ENCODE measurements at places on chromosomes 6 and 20.

GRCh38 chr20:19269737-19270340, 57.4 kb downstream of the SLC24A3 start:
- DNase-seq = no peak

GRCh38 chr6:52511572-52512151, 65.2 kb downstream of the TRAM2 start:
- no peak for DNase-seq

DNA sequence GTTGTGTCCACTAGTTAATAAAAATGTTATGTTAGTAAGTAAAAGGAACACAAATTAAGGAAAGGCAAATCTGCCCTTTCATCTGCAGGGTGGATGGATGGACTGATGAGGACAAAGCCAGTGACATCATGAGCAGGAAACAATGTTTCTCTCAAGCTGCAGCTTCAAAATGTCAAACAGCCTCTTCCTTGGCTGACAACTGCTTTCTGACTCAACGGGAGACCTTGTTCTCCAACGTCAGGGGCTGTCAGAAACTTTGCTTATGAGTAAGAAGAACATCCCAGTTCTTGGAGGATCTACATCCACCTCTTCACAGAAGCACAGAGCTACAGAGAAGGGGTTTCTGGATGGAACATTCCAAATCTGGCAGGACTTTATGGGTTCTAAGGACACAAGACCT, 6.0 kb downstream of the CST2 start:
- DNase-seq = no peak

- DNase-seq = no peak
Observed at GRCh38 chr6:153840039-153840850, 198.8 kb upstream of the OPRM1 start.

GRCh38 chr20:1959156-1959555, 34.7 kb downstream of the PDYN start:
- no peak for DNase-seq

DNA sequence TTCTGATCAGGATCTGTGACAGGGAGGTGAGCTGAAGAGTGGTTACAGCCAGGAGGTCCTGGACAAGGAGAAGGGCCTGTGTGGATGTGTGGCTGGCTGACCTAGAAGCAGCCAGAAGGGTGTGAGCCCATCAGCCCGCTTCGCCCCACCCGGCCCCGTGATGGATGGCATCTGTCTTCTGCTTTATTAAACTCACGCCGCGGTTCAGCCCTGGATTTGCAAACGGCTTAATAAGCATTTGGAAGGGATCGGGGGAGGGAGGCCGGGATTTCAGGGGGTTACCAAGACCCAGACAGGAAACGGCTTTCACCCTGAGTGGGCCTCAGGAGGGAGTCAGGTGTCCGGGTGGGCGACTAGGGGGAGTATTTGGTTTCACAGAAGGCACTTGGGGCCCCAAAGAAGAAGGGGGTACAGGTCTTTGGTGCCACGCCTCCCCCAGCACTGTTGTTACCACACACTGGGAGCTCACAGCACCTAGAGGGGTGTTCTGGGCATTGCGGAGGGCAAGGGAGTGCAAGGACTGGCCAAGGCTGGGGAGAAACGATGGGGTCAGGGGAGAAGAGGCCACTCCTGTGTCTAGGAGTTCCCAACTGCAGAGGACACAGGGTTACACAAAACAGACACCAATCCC, 53.8 kb upstream of the FOXP4 start:
- no peak for DNase-seq

GRCh38 chr6:75374961-75375400, 90.4 kb upstream of the TMEM30A start:
- no peak for DNase-seq

DNA sequence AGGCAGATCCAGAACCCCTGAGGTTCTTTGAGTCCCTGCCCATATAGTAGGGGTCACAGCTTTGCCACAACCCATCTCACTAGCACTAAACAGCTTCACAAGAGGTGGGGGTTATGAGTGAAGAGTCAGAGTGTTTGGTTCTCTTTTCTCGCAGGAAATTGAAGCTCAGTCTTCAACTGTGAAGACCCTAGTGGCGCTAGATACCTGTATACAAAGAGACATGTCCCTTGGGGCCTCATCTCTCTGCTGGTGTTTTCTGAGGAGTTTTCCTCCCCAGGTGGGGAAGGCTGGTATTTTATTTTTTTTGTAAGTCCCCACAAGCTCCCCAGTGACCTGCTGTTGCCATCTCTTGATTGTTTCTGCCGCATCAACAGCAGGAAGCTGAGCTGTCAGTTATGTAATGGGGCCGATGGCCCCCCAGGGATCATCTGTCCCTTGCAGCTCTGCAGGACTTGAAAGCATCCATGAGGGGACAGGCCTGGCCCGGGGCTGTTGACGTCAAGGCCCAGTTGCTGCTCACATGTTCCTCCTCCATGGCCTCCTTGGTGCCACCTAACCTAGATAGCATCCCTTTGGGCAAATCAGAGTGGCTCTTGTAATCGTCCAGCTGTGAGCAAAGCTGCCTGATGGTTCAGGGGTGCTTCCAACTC, 23.1 kb downstream of the STK35 start:
- no peak for DNase-seq

DNA sequence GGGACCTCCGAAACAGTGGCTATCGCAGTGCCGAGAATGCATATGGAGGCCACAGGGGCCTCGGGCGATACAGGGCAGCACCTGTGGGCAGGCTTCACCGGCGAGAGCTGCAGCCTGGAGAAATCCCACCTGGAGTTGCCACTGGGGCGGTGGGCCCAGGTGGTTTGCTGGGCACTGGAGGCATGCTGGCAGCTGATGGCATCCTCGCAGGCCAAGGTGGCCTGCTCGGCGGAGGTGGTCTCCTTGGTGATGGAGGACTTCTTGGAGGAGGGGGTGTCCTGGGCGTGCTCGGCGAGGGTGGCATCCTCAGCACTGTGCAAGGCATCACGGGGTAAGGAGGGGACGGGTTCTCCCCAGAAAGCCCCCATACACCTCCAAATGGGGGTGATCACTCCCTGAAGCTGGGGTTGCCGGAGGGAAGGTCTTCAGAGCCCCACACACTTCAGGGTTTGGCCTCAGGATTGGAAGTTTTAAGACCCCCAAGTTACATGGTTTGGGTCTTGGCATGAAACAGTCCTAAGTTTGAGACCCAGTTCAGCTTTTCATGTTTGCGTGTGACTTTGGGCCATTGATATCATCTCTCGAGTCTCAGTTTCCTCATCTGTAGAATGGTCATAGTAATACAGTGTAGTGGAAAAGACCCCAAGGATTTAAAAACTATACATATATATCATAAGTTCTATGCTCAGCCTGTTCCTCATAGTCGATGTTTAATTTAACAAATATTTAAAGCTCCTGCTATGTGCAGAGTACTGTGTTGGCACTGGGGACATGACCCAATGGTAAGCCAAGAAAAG, 4.3 kb downstream of the BPIFB4 start:
- DNase-seq = no peak

GRCh38 chr20:492159-492558, 29.8 kb upstream of the TBC1D20 start:
- no peak for DNase-seq

DNA sequence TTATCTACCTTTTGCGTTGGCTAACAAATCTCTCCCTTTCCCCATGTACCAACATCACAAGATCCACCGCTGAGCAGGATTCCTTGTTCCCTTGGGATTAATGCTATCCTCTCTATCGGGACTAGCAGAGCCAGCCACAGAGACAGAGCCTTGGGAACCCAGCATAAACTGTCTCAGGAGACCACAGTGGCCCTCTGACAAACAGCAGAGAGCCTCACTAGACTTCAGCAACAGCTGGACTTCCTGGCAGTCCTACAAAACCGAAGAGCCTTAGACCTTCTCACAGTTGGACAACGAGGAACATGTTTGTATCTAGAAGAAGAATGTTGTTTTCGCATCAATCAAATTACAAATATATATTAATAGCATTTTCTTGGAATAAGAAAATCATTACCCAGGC, 39.6 kb upstream of the POU5F1 start:
- no peak for DNase-seq

GRCh38 chr20:34915131-34915530, 38.7 kb downstream of the ACSS2 start:
- no peak for DNase-seq

DNA sequence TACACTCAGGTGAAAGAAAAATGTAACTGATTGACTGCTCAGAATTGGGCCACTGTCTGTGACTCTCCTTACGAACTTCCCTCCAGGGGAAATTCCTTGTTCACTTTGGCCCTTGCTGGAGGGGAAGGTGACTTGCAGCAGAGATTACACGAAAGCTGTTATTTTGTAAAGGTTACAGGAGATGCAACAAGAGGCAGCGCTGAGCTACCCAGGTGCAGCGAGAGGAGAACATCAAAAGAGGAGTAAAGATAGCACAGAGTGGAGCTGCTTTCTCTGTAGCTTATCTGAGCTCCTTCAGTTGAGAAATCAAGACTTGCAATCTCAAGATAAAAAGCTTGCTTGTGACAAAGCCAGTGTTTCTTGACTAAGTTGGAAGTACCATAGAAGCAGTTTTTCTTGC, 144.6 kb downstream of the ARHGAP18 start:
- DNase-seq = no peak

GRCh38 chr20:58694241-58695083, 1.9 kb downstream of the NPEPL1 start:
- DNase-seq = no peak

GRCh38 chr6:82045965-82046756, 201.4 kb downstream of the IBTK start:
- DNase-seq = no peak

DNA sequence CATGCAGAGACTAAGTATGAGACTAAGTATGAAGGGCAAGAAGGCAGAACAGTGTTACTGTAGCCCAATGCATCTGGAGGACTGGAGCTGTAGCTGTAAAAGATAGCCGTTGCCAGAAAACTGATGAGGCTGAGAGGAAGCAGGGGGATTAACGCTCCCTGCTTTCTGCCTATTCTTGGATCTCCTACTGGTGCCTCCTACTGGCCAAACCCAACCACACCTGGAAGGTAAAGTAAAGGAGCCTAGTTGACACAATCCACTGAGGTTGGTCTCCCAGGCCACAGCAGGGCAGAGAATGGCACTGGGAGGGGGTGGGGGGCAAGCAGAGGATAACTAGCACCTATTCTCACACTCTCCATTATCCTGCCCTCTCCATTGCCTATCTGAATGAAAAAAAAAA, 105.0 kb upstream of the MRPS10 start:
- DNase-seq = no peak

GRCh38 chr20:21968486-21968885, 263.0 kb downstream of the PAX1 start:
- DNase-seq = no peak

DNA sequence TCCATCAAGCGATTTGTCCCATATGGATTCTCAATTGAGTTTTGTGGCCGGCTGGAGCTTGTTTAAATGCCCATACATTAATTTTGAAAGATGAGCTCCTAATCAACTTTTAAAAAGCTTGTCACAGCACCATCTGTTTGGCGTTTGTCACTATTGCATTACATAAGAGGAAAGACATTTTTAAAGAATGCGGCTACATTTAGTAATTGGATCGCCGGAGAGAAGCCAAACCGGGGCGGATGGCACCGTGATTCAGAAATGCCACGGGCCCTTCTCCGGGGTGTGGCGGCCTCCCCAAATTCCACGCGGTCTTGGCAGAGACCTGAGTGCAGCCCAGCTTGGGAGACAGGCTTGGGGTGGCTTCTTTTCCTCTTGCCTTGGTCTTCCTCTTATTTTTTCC, 67.7 kb upstream of the ZNFX1 start:
- no peak for DNase-seq

DNA sequence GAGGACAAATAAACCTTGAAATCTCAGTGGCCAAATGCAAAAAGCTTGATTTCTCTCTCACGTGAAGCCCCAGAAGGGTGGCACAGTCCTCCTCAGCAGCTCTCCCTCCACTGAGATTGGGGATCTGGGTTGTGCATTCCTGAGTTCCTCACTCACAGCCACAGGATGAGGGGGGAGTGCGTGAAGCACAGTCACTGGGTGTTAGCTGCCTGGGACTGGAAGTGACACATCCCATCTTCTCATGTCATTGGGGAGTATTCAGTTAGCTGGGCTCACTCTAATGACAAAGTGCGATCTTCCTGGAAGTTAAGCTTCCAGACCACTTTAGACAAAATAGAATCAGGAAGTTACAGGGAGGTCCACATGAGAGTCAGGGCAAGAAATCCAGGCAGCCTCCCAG, 192.2 kb upstream of the LRFN2 start:
- no peak for DNase-seq

DNA sequence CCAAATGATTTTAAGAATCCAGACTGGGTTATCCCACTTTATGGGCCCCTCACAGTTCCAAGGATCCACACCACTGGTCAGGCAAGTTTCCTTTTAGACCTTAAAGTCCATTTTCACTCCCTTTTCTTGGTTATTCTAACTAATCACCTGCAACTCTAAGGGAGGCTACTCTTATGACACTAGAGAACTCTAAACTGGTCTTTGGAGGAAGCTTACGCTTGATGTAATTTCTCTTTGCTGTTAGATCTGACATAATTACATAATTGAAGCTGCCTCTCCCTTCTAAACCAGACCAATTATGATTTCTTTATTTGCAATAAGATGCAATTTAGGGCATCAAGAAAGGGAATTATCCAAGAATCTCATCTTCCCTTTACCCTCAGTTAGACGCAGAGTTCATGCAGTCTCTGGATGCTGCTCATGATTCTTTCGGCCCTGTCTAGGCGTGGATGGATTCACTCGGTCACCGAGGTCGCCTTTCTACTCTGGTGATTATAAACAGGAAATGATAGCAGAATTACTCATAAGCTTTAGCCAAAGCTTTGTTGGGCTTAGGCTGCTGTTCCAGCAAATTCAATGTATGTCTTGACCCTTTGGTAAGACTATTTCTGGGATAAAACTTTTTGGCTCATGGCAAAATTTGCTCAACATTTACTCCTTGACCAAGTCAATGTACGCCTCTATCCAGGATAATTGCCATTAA, 166.4 kb upstream of the PRND start:
- peak; percentile 12 for DNase-seq

DNA sequence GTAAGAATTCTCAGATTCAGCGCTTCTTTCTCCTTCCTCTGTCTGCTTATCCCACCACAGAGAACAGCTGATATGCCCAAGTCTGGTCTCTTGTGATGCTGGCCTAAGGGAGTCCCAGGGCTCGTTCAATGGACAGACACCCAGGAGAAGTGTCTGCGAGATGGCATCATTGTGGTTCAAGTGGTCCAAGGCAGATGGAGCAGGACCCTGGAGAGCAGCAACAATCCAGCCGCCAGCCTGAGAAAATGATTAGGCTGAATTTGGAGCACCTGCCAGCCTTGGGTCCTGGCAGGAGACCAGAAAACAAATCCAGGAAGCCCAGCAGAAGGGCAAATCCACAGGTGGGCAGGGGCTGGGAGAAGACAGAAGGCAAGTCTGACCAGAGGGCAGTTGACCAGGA, 145.8 kb downstream of the PTPRT start:
- no peak for DNase-seq

DNA sequence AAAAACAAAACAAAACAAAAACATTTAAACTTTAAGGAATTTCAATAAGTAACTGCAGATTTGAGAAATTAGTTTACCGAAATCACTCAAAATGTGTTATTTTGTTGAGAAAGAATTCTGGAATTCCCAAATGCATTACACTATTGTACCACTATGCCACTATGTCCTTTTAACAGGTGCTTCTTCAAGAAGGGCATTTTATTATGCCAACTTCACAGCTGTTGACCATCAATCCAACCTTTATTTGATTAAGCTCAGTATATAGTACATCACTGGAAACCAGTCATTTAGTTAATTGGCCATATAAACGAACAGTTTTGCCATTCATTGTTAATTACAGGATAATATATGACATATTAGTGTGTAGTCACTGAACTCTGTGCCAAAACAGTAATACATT, 221.7 kb downstream of the ARHGAP18 start:
- no peak for DNase-seq

Data from suppressor macrophage treated with lipopolysaccharide for 4 hours (primary cell).